ENCODE measurements at places on chromosomes 12 and 14.
A peak's percentile ranks its signal among the peaks of the same experiment; 100 is the strongest.

- DNase-seq = no peak
These were observed 70.7 kb downstream of the NOVA1 start for GRCh38 chr14:26527095-26527494.

DNA sequence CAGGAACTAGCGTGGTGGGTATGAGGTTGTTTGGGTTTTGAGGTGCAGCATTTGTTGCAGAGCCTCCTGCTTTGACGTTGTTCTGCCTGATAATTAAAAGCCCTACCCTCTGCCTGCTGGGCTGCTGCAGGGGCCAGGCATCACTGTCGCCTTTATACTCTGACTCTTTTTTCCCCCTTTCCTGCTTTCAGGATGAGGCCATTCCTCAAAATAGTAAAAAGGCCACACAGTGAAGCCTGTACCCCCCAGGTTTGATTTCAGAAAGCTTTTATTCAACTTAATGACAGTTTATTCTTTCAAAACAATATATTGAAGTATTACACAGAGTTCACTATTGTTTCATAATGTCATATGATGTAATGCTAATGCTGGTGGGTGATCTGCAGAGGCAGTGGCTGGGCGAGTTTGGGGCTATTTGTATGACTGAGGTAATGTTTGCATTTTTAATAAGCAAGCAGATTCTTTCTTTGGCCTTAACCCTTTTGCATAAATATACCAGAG, 9.1 kb downstream of the BORCS5 start:
- DNase-seq = no peak

DNA sequence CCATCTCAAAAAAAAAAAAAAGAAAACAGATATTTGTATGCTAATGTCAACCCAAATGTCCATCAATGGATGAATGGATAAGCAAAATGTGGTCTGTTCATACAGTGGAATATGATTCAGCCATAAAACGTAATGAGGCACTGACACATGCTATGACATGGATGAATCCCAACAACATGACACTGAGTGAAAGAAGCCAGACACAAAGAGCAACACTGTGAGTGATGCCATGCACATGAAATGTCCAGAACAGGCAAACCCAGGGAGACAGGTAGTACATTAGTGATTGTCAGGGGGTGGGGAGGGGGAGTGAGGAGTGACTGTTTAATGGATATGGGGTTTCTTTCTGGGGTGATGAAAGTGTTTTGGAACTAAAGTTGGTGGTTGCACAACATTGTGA, 50.2 kb downstream of the ARL6IP4 start:
- DNase-seq = no peak

GRCh38 chr12:56348776-56349175, 10.1 kb downstream of the IL23A start:
- no peak for DNase-seq

DNA sequence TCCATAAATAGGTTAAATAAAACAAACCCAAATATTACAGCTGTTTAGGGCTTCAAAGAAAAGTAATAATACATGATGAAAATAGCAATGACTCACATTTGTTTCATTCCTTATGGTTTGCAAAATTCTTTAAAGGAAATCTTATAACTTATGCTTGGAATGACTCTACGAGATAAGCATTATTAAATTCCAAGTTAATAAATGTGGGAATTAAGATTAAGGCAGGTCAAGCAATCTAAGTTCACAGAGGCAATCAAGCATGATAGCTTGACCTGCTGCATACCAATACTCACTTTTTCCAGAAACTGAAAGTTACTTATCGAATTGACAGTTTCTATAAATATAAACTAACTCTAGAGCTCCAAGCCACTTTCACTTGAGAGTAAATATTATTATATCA, 1002.9 kb upstream of the SEL1L start:
- DNase-seq = no peak

GRCh38 chr14:58288106-58288792, 10.1 kb upstream of the ARID4A start:
- DNase-seq = no peak

- DNase-seq = no peak
These were observed 59.1 kb upstream of the SLC6A13 start for GRCh38 chr12:321606-322326.

DNA sequence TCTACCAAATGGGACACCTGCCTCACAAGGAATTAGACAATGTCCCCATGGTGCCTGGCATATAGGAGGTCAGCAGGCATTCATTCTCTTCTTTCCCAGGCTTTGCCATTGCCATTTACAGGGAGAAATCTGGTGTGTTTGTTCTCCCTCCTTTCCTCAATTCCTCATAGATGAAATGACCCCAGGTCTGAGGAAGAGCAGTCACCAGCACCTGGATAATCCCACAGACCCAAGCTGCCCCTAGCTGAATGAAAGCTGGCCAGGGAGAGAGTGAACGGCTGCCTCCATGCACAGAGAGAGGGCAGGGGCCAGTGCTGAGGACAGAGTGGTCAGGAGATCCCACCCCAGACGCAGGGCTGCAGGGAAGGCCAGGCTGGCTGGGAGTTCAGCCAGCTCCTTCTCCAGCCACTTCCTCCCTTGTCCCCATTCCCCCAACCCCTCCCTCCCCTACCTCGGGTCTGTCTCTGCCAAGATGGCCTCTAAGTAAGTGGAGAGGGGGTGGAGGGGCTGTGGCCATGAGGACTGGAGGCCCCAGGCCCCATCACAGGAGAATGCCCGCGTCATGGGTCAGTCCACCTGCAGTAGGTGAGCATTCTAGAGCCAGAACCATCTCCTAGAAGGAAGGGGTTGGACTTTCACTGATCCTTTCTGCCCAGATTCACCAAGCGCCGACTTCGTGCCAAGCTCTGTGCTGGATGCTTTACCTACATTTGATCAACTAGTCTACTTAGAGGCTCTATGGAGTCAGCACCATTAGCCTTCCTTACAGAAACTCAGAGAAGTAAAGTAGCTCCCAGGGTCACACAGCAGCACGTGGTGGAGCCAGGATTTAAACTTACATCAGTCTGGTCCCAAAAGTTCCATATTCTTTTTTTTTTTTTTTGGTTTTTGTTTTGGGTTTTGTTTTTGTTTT, 2.0 kb upstream of the KRT4 start:
- no peak for DNase-seq

DNA sequence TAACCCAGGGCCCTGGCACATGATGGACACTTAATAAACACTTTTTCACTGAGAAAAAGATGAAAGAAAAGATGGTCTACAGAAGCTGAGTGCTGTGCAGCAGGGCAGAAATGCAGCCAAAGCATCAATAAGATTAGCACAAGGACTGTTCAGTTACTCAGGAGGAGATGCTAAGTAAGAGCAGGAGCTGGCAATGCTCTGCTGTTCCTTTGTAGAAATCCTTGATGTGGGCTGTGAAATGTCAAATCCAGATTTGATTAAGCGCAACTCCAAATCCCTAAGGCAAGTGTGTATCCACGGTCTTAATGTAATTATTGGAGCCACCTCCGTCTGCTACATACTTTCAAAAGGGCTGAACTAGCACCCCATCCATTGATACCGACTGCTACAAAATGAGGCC, 151.8 kb upstream of the BTG1 start:
- DNase-seq = no peak

DNA sequence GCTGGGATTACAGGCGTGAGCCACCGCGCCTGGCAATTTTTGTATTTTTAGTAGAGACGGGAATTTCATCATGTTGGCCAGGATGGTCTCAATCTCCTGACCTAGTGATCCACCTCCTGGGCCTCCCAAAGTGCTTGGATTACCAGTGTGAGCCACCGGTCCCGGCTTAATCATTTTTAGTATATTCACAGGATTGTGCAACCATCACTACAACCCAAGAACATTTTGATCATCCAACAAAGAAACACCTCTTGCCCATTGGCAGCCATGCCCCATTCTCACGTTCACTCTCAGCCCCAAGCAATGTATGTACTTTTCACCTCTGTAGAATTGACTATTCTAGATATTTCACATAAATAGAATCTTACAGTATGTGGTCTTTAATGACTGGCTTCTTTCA, 19.9 kb downstream of the SP1 start:
- no peak for DNase-seq

DNA sequence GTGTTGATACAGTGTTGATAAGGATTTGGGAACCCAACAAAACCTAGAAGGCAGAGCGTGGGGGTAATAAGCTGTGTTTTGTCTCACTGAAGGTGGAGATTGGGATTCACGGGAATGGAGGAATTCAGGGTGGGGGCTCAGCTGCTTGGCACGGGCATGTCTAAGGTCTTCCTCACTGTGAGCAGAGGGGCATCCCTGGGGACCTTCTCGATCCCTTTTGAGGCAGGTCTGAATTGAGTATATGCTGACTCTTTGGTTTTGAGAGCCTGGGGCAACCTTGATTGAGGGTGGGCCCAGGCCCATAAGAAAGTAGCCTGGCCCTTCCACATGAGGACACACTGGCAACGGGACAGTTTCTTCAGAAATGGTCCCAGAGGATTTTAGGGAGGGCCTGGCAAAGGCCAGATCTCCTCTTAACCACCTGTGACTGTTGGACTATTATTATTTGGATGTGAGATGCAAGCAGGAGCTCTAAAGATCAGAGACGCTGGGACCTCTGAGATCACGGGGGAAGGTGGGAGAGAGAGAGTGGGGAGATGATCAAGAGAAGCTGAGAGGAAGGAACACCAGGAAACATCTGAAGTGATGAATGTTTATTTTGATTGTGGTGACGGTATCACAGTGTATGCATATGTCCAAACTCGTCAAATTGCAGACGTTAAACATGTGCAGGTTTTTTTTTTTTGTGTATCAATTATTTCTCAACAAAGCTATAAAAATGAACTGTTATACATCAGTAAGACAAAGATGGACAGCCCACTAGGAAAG, 48.4 kb downstream of the SMIM41 start:
- DNase-seq = no peak

DNA sequence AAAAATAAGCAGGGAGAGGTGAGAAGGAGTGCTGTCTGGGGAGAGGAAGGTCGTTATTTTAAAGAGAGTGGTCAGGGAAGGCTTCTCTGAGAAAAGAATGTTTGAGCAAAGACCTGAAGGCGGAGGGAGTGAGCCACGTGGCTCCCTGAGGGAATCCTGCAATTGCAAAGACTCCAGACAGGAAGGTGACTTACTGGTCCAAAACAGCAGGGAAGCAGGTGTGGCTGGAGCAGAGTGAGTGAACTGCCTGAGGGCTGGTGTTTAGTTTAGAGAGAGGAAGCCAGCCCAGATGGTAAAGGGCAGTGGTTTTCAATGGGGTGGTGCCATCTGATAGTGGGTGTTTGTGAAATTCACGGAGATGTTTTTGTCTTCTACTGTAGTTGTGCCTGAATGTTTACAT, 58.8 kb upstream of the LTA4H start:
- DNase-seq = peak; percentile 9

- no peak for DNase-seq
These were observed 159.1 kb downstream of the RPS29 start for GRCh38 chr14:49427117-49427516.

DNA sequence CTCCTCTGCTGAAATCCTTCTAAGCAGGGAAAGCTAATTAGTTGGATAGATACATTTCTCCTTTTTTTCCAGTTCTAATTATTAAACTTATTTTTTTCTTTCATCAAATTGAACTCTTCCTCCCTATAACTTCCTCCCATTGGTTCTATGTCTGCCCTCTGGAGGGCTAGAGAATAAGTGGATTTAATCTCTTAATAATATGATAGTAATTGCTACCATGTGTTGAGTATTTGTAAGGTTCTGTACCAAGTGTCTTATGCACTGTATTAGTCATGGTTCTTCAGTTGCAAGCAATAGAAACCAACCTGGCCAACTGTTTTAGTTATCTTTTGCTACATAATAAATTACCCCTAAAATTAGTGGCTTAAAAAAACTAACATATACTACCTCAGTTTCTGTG, 190.5 kb upstream of the PLXNC1 start:
- DNase-seq = no peak

DNA sequence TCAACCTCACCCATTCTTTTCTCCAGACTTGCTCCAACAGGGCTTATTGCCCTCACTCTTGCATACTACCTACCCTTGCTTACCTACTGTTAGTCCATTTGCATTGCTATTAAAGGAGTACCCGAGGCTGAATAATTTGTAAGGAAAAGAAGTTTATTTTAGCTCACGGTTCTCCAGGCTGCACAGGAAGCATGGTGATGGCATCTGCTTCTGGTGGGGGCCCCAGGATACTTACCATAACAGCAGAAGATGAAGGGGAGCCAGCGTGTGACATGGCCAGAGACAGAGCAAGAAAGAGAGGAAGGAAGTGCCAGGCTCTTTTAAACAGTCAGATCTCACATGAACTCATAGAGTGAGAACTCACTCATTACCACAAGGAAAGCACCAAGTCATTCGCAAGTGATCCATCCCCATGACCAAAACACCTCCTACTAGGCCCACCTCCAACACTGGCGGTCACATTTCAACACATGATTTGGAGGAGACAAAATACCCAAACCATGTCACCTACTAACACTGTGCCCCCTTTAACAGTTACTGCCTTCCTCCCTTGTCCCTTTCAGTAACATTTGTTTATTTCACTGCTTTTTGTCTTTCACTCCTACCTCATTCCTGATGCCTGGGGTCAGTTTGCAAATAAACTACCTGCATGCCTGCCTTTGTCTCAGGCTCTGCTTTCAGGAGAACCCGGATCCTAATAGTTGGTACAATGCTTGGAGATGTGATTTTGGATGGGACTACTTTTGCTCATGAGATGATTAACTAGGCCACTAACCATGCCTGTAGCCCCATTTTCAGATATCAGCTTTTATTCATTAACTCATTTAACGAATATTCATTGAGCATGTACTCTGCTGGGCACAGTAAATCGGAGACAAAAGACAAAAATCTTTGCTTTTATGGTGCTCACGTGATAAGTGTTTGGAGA, 41.6 kb upstream of the CSRP2 start:
- no peak for DNase-seq

GRCh38 chr12:13536219-13536910, 339.8 kb downstream of the EMP1 start:
- no peak for DNase-seq

DNA sequence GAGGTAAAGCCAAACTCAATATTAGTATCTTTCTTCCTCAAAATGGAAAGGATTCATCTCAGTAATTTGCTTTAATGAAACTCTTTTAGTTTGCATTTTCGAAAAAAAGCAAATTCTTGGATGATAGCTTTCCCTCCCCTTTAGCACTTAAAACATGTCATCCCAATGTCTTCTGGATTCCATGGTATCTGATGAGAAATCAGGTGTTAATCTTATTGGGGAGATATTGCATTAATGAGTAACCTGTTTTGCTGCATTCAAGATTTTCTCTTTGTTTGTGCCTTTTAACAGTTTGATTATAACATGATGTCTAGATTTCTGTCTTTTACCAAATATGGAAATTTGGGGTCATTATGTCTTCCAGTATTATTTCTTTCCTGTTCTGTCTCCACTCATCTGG, 405.1 kb upstream of the FOXG1 start:
- no peak for DNase-seq

DNA sequence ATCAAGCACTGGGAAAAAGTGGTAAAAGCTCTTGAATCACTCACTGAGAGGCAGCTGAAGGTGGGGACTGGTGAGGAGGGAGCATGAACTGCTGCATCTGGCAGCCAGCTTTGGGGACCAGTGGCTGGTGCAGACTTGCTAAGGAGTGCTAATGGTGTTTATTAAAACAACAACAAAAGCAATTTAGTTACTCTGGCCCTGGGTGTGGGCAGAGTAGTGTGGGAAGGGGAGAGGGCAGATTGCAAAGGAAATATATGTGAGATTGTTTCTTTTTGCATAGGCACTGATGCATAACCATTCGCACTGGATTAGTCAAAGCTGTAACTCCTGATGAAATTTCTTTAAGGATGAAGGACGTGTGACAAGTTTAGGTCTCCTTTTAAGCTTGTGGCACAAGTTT, 8.1 kb downstream of the TXNRD1 start:
- DNase-seq = no peak

- DNase-seq = no peak
These were observed 23.8 kb downstream of the PITPNM2 start for GRCh38 chr12:123127182-123127495.

Data from DND-41 (cell line).